Stimulated activated CD8-positive, alpha-beta memory T cell treated with anti-CD3 and anti-CD28 coated beads, Interleukin-12 subunit alpha, Interleukin-12 subunit beta, amount 100 ng/mL, for 1 hour (primary cell): ENCODE measurements at places on chromosomes 13 and 19.

- no peak for DNase-seq
Measured at GRCh38 chr13:44230071-44230470, 143.6 kb upstream of the SERP2 start.

DNA sequence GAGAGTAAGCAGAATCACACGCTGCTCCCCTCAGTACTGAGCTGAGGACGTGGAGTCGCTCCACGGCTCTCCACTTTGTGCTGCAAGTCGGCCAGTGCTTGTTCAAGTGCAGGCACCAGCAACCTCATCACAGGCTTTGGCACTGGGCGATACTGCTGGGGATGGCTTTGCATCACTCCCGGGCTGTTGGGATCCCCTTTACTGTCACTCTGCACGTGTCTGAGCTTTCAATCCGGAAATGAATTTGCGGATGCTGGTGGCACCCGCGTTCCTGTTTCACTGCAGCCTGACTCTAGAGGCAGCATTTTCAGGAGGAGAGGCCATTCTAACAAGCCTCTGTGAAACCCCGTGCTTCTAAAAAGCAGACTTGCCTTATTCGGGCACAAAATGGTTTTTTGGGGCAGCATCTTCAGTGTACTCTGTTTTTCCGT is 19.1 kb downstream of the SMARCA4 start:
- DNase-seq: no peak

DNA sequence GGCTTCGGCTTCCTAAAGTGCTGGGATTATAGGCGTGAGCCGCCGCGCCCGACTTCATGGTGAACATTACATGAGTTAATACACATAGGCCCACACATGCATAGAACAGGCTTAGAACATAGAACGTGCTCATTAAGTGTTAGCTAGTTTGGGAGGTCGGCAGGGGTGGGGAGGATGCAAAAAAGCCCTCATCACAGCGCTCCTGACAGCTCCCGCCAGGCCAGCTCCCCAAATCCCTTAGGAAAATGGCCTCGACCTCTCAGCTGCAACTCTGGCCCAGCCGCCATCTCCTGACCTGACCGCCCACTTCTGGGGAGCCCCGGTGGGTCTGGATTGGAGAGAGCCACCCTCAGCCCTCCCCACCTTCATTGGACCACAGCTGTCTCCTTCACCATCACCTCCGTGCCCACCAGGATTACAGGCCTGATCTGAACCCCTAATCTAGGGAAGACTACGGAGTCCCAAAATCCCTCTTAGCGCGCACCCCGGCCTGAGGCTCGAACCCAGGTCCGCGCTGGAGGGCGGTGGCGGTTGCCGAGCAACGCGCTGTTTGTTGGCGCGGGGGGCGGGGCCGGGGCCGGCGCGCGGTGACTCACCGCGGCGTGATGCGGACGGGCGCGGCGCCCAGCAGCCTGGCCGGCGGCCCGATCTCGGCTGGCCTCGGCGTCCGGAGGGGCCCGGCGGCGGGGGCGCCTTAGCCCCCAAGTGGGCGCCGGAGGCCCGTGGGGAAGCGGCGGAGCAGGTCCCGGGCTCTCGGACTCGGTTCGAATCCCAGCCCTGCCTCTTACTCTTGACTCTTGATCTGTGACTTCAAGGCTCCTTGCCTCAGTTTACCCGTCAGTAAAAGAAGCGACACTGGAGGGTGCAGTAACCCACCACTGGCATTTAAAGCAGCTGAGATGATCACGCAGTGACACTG is 26.7 kb upstream of the NANOS3 start:
- no peak for DNase-seq

- DNase-seq: no peak
Measured at GRCh38 chr13:106573284-106573846, 5.4 kb upstream of the ARGLU1 start.

DNA sequence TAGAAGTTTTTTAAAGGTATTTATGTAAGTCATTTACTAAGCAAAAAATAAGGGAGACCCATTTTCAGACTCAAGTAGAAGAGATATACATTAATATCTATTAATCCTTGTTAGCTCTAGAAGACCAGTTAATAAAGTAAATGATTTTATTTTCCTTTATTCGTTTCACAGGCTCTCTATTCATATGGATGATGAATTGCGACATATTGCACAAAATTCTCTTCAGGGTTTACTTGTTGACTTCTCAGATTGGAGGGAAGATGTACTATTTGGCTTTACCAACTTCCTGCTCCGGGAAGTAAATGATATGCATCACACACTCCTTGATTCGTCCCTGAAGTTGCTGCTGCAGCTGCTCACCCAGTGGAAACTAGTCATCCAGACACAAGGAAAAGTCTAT is 139.3 kb downstream of the FRY start:
- no peak for DNase-seq

- no peak for DNase-seq
Measured at GRCh38 chr19:57052081-57052480, 67.7 kb upstream of the USP29 start.

- DNase-seq: no peak
Measured at GRCh38 chr13:75762076-75762937, 126.2 kb downstream of the LMO7 start.

DNA sequence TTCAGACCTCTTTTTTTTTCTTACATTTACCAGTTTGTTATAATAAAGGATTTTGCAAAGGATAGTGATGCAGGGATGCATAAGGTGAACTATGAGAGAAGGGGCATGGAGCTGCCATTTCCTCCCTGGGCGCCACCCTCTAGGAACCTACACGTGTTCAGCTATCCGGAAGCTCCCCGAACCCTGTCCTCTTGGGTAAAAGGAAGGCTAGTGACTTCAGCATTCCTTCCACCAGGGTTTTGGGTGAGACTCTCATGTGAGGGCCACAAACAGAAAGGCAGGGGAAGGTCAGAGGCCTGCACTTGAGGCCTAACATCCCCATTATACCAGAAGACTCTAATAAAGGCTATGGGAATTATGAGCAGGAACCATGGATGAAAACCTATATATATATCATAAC is 57.3 kb downstream of the IFT88 start:
- DNase-seq: no peak

DNA sequence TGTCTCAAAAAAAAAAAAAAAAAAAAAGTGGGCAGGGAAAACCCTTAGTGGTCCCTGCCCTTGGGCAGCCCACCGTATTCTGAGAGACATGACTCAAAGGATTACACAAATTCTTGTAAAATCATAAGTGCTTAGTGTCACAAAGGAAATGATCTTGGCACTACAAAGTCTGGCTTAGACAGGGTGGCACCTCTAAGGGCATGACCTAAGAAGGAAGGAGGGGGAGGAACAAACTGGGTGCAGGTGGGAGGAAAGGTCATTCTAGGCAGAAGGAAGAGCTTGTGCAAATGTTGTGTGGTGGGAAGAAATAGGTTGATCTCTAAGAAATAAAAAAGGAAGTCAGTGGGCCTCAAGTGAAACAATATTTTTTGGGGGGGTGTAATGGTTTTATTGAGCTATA is 10.4 kb downstream of the PNPLA6 start:
- DNase-seq: no peak

- DNase-seq: no peak
Measured at GRCh38 chr19:18023622-18024251, 15.8 kb downstream of the ARRDC2 start.

DNA sequence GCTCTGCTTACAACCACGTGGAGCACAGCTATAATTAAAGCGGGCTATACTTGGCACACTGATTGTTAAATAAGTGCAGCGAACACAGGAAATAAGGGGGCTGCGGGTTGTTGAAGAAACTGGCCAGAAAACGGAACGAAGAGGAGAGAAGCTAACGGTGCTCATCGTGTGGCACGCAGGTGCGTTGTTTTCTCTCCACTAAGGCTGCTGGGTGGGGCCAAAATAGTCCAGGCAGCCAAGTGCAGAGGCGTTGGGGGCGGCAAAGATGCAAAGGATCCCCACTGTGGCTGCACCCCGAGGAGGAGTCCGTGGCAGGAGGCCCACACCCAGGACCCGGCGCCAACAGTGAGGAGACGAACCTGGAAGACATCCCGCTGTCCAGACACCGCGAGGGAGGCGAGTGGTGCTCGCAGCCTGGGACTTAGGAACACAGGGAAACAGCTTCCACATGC is 8.1 kb upstream of the ARL11 start:
- no peak for DNase-seq

DNA sequence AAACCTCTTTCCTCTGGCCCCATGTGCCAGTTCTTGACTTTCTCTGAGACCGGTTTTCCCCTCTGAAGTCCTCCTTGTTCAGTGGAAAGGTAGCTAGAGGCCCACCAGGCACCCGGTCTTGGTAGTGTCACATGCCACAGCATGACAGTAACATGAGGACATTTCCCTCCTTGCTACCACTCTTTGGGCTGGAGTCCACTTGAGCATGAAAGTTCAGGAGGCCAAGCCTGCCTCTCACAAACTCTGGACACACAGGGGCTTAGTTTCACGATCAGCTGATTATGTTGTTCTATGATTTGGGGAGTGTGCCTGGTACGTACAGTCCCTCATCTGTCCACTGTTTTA is 45.6 kb downstream of the NFIX start:
- no peak for DNase-seq

GRCh38 chr19:54523403-54523802 is 20.8 kb downstream of the LAIR2 start:
- no peak for DNase-seq

GRCh38 chr13:90553159-90553558 is 794.3 kb upstream of the MIR17HG start:
- no peak for DNase-seq
